ENCODE measurements at places on chromosomes 5 and 9.

DNA sequence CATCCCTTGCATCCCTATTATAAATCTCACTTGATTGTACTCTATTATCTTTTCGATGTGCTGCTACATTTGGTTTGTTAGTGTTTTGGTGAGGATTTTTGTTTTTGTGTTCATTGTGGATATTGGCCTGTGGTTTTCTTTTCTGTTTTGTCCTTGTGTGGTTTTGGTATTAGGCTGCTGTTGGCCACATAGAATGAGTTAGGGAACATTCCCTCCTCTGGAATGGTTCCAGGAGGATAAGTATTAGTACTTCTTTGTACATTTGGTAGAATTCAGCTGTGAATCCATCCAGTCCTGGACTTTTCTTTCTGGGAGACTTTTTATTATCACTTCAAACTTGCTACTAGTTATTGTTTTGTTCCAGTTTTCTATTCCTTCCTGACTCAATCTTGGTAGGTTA lies 287.2 kb downstream of the CWC27 start:
- no peak for DNase-seq

DNA sequence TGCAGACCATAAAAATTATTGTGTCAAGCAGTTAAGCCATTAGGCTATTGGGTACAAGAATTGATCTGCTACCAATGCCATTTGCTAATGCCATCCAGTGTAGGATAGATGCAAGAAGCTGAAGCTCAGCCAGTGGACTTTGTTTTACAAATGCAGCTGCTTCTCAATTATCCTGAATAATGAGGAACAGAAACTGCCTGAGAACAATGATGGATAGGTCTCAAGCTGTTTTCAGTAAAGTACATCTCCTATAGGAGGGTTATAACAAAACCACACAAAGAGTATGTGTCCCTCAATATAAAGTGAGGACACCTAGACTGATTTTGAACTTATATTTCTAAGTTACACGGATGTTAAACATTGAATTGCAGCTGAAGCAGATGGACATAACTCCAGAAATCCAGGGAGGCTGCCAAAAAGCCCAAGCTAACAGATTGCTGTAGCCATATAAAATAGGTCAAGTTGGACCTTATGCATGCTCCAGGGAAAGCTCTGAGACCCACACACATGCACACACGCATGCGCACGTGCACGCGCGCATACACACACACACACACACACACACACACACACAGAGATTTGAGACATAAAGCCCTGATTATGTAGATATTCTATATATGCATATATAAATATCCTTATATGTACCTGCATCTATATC lies 482.7 kb upstream of the CD180 start:
- no peak for DNase-seq

GRCh38 chr5:154342211-154342610 lies 103.6 kb upstream of the SAP30L start:
- no peak for DNase-seq

- no peak for DNase-seq
Observed at GRCh38 chr5:176774216-176775171, 35.9 kb upstream of the UNC5A start.

GRCh38 chr5:92337772-92338234 lies 954.7 kb upstream of the ARRDC3 start:
- no peak for DNase-seq

- no peak for DNase-seq
Observed at GRCh38 chr9:129620669-129621295, at the start of gene C9orf50. C9orf50 (minus strand) TSS chr9:129621101; CDS start chr9:129620574, 527 bp downstream.

- peak; percentile 61 for DNase-seq
Observed at GRCh38 chr9:71249729-71250317, 128.4 kb upstream of the TRPM3 start.

- no peak for DNase-seq
Observed at GRCh38 chr5:90020575-90021538, 388.7 kb downstream of the CETN3 start.

GRCh38 chr9:100033877-100034551 lies 64.8 kb downstream of the ERP44 start:
- DNase-seq, result no peak

DNA sequence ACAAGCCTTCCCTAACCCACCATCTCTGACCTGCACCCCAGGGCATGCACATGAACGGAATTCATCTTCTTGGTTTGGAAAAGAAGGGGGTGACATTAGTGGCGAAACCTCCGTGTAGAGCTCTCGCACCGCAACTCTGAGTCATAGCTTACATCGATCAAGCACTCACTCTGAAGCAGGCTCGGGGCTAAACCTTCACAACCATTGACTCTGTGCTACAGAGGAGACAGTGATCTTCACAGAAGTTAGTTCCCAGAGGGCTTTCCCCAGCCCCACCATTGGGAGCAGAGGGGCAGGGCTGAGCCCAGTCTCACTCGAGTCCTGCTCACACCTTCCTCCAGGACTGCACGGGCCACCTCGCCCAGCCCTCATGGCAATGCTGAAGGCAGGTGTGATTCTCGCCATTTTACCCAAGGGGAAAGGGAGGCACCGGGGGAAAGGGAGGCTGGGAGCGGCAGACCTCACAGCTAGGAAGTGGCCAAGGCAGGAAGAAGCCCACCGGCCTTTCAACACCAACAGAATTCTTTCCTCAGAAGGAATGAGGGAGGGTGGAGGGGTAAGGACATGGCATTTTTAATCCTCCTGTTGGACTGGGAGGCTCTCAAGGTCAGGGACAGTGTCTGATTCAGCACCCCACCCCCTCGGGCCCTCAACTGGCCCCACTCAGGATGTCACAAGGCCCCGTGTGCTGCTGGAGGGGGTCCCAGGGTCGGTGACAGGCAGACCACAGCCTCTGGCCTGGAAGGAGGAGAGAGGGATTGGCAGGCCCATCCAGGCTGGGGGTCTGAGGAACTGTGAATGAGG lies 25.9 kb upstream of the IL17B start:
- DNase-seq, result no peak

DNA sequence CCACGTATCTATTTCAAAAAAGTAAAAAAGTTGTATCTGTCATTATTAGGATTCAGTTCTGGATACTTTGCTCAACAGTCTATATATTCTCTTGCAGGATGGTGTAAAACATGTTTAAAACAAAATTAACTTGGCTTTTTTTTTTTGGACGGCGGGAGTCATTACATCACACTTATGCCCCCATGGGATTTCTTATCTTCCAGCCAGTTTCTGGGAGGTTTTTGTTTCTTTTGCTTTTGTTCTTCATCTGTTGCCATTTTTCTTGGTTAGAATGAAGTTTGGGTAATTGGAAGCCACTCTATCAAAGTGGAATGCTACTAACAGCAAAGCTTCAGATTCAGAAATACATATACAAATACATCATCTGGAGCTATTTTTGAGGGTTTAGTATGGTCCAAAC lies 1.8 kb upstream of the STARD4 start:
- DNase-seq, result no peak

DNA sequence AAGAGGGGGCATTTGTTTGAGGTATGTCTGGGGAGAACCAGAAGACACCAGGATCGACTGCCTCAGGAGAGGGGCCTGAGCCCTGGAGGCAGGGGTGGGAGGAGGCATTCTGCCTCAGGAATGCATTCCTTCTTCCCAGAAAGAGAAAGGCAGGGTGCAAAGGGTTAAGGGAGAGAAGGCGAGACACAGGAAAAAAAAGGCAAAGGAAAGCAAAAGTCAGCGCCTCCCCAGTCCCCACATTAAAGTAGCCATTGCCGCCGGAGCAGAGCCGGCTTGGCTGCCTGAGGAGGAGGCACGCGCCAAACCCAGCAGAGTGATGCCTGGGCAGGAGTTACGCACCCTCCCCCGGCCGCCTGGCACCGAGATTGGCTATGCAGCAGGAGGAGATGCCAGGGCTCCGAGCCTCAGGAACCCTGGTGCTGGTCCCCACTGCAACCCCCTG lies 123.8 kb upstream of the PHYKPL start:
- DNase-seq, result no peak

DNA sequence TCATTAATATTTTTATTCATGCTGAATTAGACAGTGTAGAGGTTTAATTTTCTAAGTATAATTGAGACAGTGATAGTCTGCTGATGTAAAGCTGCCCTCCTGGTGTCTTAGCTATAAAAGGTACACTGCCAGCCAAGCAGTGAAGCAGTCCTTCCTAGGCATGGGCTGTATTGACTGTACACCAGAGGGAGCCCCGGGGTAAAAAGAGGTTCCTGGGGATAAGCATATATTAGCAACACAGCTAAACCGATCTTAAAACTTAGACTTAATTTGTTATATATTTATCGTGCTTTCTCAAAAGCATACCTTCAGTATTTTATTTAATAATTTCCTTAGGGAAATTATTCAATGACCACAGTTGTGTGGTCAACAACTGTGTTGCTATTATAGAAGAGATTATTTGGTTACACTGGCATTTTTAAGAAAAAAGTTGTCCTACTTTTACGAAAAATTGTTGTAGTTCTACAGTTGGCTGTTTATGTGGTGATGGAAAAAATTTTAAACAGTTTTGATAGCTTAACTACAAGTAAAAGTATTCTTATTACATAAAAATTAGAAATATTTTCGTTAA lies 68.8 kb downstream of the ELL2 start:
- DNase-seq, result no peak

DNA sequence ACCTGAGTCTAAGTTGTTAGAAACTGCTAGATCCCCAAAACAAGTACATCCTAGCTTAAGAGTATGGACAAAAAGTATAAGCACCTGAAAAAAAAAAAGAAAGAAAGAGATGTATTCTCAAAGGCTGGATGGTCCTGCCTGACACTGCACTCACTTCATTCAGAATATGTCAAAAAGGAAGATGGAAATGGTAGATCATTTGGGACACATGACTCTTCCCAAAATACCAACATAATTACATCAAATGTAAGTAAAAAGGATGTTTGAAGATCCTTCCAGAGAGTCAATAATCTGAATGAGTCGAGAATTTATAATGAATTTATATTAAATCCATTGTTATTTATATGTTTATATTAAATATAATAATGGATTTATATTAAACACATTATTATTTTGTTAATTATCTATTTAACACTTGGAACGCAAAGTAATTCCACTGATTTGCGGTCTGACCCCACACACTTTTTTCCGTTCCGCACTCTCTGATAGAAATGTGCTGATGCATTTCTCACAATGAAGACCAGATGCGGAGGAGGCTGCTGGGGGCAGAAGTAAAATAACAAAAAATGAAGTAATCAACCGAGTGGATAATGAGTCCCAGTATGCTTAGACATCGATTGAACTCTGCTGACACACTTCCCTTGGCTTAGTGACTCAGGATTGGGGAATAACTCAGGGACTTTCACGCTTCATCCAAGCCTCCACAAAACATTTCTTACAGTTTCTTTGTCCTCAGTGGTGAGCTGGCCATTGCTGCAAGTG lies 201.2 kb downstream of the ADAMTS12 start:
- DNase-seq, result no peak

DNA sequence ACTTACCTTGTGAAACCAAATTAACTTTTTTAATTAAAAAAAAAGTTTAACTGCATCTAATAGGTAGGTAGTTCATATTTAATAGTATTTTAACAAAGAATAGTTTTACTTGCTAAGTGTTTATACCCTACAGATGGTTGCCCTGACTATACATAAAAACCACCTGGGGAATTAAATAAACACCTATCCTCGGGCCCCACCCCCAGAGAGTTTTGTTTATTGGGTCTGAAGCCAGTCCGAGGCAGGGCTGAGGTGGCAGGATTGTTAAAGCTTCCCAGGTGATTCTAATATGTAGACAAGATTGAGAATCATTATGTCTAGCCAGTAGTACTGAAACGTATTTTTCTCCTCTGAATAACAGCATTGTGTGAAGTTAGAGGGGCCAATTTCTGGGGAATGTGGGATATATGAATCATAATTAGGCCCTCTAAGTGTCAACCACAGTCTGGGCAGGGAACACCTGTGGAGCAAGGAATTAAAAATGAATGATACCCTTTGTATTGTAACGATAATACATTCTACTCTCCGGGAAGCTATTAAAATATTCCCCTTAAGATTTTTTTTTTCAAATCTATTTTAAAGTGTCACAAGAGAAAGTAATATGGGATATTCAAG lies 5.6 kb upstream of the PAM start:
- no peak for DNase-seq

DNA sequence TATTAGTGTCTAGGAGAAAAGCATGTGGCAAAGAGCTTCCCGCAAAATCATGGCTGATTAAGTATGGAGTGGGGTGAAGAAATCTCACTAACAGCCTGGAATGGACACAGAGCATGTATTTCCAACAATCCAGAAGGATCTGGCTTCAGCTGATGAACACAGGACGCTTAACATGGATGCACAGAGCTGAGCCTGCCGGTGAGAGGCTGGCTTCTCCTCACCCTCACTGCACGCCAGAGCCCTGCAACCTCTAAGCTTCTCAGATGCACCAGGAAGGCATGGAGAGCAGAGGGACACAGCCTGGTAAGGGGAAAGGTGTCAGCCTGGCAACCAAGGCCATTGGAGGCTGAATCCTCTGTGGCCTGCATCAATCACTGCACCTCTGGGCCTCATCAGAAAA lies 298.5 kb downstream of the TRIM32 start:
- DNase-seq, result no peak

DNA sequence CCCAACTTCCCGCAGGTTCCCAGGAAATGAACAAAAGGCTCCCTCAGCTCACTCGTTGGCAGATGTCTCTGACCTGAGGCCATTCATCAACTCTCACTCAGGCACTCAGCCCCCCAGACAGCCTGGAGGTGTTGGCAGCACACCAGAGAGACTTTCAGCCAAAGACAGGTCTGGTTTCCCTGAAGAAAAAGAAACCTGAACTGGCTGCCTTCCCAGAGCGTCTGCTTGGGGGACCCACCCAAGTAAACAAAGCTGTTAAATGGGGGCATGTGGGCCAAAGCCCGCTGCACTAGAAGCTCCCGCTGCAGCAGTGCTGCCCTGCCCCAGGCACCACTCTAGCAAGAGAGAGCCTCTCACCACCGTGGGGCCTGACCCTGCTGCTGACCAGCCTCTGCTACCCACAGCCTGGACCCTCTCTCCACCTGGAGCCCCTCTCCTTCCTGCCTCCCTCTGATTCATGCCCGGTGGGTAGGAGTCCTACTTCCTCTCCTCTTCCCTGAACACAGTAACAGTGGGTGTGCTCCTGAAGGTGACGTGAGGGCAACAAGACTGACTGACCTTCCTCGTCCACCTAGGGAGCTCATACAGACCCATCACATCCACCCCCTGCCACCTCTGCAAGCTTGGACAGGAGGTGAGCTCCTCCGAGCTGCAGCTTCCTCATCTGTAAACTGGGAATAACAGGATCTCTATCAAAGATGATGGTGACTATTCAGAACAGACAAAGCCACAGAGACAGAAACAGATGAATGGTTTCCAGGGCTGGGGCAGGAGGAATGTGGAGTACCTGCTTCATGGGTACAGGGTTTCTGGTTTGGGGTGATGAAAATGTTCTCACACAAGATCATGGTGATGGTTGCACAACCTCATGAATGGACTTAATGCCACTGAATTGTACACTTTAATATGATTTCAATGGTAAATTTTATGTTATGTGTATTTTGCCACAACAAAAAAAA lies 31.0 kb upstream of the GABRP start:
- DNase-seq, result no peak
